ENCODE measurements at places on chromosomes 7 and 10.

DNA sequence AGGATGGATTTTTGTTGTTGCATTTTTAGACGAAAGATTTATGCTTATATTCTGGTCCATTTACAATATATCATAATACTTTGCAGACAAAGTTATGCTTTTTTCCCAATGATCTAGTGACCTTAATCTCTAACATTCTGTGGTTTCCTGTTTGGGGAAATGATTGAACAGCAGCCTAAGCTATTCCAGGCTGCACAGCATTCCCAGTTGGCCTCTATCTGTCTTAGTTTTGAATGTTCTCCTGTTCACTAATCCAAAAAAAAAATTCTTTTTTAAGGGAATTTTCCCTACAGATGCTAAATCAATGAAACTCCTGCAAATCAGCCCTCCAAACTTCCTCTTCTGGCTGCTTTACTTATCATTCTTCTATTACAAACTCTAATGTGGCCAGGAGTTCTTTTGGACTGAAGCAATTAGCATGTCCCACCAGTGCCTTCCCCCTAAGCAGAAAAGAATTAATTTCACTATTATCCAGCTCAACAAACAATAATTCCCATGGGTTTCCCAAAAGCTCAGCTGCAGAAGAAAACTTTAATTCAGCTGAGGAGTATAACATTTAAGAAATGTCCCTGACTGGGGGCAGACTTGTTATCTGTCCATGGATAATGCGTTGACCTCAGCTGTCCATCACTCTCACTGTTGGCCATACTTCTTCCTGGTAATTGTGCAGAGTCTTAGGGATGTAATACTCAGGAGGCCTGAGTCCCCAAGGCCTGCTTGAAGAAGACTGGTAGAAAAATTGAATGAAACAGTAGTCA lies 81.9 kb upstream of the TRIL start:
- peak; percentile 56 for DNase-seq

GRCh38 chr10:34348917-34349485 lies 466.1 kb downstream of the PARD3 start:
- no peak for DNase-seq

DNA sequence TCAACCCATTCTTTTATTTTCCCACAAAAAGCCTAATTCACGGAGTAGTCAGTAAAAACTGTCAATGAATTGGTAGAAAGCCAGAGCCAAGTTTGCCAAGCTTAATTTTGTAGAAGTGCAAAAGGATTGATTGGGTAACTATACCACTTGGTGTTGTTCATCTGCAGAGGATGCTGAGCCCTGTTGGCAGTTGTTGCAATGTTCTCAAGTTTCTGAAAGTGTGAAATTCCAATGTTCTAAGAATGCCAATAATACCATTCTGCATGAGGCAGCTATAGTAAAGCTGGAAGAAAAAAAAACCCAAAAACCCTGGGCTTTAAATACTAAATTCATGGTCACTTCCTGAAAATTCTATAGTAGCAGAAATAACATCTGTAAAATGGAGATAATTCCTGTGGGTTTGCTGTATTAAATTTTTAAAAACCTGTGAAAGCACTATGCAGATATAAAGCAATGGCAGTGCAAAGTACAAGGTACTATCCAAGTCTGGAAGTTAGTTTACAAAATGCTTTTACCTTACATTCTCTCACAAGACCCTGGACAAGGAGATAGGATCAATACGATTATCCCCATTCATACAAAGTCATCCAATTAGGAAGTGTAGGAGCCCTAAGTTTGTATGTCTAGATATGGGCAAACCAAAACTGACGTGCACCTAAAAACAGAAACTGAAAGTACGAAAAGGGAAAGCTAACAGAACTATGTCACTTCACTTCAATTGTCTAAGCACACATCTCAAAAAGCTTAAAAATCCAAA lies 6.0 kb upstream of the PON1 start:
- peak; percentile 31 for DNase-seq

GRCh38 chr10:119723624-119724023 lies 2.2 kb upstream of the INPP5F start:
- no peak for DNase-seq

GRCh38 chr10:104337985-104338735 lies at the start of gene ITPRIP:
TSS of gene ITPRIP (minus strand) at chr10:104338465. CDS start at chr10:104316051, 22,414 bp downstream.
- peak; percentile 86 for DNase-seq

GRCh38 chr7:120586571-120586970 lies 271.4 kb downstream of the TSPAN12 start:
- no peak for DNase-seq

GRCh38 chr10:117531371-117532002 lies 11.1 kb upstream of the EMX2 start:
- no peak for DNase-seq

DNA sequence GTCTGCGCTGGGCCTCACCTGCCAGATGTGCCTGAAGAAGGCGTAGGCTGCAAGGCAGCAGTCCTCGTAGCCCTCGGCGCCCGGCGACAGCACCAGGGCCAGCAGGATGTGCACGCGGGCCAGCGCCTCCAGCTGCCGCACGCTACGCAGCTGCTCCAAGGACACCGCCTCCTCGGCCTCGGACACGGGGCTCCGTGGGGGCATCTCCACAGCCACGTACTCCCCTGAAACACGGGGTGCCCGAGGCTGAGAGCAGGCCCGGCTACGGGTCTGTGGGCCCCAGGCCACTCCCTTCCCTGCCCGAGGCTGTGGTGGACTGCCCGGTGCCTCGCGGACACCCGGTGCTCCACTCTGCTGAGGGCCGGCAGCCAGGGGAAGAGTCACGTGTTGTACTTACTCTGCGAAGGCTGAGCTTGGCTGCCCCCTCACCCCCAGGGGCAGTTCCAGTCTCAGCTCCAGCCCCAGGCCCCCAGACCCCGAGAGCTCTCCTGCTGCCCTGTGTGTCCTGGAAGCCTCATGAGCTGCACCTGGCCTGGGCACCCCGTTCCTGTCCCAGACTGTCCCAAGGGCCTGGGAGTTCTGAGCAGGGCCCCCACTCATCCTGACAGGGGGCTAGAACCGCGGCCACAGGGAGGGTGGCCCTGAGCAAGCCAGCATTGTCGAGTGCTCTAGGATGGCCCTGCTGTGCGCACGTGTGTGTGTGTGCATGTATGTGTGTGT lies 62.8 kb downstream of the CFAP46 start:
- peak; percentile 45 for DNase-seq

- no peak for DNase-seq
Observed at GRCh38 chr7:133433165-133433812, 180.4 kb downstream of the EXOC4 start.

GRCh38 chr7:132654150-132654549 lies 77.9 kb upstream of the PLXNA4 start:
- DNase-seq = no peak

- no peak for DNase-seq
Observed at GRCh38 chr10:110613341-110613995, 30.7 kb upstream of the RBM20 start.

DNA sequence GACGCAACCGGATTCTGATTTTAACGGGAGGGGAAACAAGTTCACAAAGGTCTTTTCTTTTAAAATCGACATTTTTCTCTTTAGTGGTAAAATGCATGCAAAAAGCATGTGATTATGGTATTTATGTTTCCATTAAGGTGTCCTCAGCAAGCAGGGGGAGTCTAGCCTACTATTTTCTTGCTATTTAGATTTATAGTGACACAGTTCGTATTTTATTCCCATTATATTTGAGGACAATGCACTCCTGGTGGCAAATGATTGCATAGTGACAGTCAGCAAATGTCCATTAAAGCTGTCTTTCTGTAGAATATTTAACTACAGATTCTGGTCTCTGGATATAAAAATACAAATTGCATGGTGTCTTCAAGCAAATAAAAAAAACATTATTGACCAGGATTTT lies 554.2 kb downstream of the PARD3 start:
- DNase-seq = no peak

GRCh38 chr10:91163269-91163868 lies 57.1 kb upstream of the PCGF5 start:
- DNase-seq = peak; percentile 69

DNA sequence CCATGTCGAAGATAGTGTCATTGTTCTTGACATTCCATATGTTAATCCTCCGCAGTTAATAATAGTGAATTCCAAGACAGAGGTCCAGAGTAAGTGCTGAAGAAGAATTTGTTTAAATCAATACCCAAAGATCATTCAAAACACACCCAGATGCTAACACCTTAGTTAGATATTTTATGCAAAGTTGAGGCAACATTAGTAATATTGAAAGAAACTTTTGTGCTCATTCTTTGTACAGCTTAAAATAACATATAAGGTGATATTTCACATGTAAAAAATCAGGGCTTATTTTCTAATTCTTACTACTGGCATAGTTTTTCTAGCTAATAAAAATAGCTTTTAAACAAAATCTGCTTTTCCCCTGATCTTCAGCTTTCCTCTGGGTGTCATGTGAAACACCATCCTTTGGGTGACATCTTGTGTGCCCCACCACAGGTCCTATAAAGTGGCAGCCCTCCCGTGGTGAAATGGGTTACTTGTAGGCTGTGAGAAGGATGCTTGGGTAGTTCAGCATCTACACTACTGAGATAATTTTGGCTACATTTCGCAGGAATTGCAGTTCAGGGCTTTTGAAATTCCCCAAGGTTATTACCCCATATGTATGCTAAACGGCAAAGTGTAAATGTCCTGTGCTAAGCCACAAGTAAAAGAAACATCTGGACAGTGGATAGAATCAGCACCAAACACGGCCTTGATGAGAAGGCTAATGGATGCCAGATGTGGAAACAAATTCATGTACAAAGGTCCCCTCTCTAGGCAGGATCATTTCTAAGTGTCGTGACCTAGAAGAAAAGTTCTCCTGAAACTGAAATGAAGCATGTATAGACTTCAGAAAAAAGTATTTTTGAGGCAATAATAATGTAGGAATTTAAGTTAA lies 105.4 kb downstream of the GRM3 start:
- peak; percentile 19 for DNase-seq

GRCh38 chr10:24708081-24708480 lies 15.6 kb downstream of the ARHGAP21 start:
- no peak for DNase-seq

DNA sequence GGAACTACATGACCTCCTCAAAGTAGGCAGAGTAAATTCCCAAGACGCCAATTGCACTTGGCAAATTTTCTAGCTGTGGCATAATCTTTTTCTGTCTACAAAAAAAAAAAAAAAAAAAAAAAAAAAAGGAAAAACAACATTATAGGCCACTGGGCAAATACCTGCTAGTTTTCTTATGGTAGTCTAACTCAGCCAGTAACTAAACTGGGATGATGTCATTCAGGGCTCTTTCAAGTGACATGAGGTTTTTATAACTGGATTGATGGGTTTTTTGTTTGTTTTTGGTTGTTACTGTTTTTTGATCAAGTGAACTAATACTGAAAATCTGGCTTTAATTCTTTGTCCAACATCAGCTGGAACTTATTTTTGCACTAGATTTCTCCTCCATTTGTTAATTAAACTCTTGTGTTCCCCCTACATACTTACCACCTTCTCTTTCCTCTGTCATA lies 7.4 kb upstream of the VIM start:
- no peak for DNase-seq

DNA sequence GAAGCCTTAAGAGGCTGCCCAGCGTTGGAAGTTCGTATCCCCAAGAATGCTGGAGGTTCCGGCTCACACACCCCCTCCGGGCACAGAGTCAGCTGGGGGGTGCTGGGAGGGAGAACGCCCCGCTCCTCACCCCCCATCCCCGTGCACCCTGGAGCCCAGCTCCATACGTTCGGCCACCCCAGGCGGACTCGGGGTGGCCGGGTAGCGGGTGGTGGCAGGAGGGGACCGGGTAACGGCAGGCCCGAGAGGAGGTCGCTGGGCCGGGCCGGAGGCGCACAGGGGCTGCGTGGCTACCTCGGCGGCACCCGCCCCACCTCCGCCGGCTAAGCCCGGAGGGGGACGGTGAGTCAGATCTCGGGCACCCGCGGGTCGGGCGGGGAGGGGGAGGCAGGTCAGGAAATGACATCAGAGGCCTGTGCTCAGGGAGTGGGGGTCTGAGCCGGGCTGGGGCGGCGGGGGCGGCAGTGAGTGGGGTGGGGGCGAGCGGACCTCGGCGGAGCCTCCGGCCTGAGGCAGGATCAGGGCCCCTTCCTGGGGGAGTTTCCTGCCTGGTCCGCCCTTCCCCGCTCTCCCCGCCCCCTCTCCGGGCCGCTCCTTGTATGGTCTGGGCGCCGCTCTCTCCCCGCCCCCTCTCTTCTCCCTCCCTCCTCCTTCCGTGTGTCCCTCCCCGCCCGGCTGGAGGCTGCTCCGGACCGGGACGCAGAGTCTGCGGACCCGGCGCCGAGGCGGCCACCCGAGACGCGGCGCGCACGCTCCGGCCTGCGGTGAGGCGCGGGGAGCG lies at the start of gene ZYX:
Gene ZYX (plus strand): TSS at position 700 of the 781 bp plus-strand sequence. CDS start 227 bp downstream, outside the sequence.
- peak; percentile 98 for DNase-seq

- DNase-seq = no peak
Observed at GRCh38 chr10:4902571-4903011, 60.6 kb upstream of the AKR1C1 start.

GRCh38 chr7:140201393-140201792 lies 24.6 kb upstream of the KDM7A start:
- no peak for DNase-seq

GRCh38 chr10:11546581-11546980 lies 64.9 kb downstream of the USP6NL start:
- DNase-seq = no peak

GRCh38 chr10:37976880-37977203 lies 395 bp upstream of the ZNF25 start:
- no peak for DNase-seq

GRCh38 chr10:132387764-132388210 lies 9.2 kb upstream of the PWWP2B start:
- peak; percentile 50 for DNase-seq

GRCh38 chr7:107874605-107875446 lies 16.2 kb upstream of the DLD start:
- peak; percentile 41 for DNase-seq

- no peak for DNase-seq
Observed at GRCh38 chr10:127293640-127294039, 97.2 kb upstream of the INSYN2A start.

GRCh38 chr7:55131142-55131929 lies 112.5 kb downstream of the EGFR start:
- no peak for DNase-seq

DNA sequence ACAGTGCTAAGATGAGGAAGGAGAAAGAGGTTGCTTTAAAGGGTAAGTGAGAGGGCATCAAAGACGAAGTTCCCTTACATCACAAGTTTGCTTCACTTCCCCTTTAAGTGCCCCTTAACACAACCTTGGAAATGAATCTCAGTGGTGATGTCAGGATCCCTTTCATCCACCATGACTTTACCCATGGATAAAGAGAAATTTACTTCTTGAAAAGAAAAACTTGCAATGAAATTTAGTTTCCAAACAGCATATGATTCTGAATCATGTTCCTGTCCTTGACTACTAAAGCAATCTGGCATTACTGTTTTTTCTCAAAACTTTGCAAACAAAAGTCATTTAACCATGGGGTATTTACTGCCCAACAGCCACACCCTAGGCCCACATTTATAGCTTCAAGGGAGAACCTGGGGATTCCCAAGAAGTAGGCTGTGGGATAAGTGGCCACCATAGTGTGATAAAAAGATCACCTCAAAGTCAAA lies 135.9 kb downstream of the ITGB8 start:
- no peak for DNase-seq

GRCh38 chr7:67311901-67312300 lies 315.3 kb downstream of the TYW1 start:
- no peak for DNase-seq

Data from right hindlimb (tissue), 1 donor.